Immature natural killer cell (primary cell): ENCODE measurements at places on chromosomes 7 and 10. TPM values are rescaled to one million over a fixed set of nuclear protein-coding genes. Genes with fewer than 3 reads are reported as not detected.

GRCh38 chr10:16439295-16439694, 2.5 kb downstream of the PTER start:
- no peaks in the 10 kb centered on the region for H3K27me3 ChIP-seq
- peaks cover 7% of the 10 kb centered on the region for H3K36me3 ChIP-seq
- peak overlapping the region; percentile 78 for H3K27ac ChIP-seq
- peak overlapping the region; percentile 57 for H3K4me3 ChIP-seq
- peaks cover 66% of the 10 kb centered on the region for H3K4me1 ChIP-seq

- no peak overlapping the region for H3K4me3 ChIP-seq
- H3K4me1 ChIP-seq = no peaks in the 10 kb centered on the region
- H3K36me3 ChIP-seq = no peaks in the 10 kb centered on the region
- no peak overlapping the region for H3K27ac ChIP-seq
- peaks cover 4% of the 10 kb centered on the region for H3K27me3 ChIP-seq
- DNase-seq = no peak
These were observed 9.3 kb upstream of the AHR start for GRCh38 chr7:17289074-17289645.

GRCh38 chr7:90706072-90706716, 110.1 kb downstream of the CDK14 start:
- no peaks in the 10 kb centered on the region for H3K36me3 ChIP-seq
- no peak overlapping the region for H3K4me3 ChIP-seq
- H3K27ac ChIP-seq = no peak overlapping the region
- H3K27me3 ChIP-seq = no peaks in the 10 kb centered on the region
- no peak for DNase-seq
- H3K4me1 ChIP-seq = no peaks in the 10 kb centered on the region

GRCh38 chr10:62095181-62096122, 173.2 kb downstream of the RTKN2 start:
- DNase-seq = no peak
- peaks cover 39% of the 10 kb centered on the region for H3K36me3 ChIP-seq
- H3K4me1 ChIP-seq = no peaks in the 10 kb centered on the region
- no peak overlapping the region for H3K27ac ChIP-seq

DNA sequence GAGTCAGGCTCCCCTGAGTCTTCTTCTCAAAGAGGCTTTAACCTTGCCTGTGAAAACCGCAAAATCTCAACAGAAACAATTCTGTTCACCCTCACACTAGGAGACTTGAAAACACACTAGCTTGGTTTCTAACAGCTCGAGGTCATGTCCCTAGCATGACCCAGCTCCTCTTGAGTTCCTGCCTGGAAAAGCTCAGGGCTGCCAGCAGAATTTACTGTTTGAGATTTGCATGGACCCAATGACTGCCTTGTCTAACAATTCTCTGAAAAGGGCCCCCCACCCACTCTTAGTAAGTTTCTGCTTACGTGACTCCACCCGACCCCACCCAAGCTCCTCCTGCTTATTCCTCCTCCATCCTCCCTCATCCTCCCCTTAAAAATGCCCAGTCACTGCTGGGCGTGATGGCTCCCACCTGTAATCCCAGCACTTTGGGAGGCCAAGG, 85.1 kb upstream of the KMT2C start:
- H3K27ac ChIP-seq = no peak overlapping the region
- DNase-seq = no peak
- no peaks in the 10 kb centered on the region for H3K36me3 ChIP-seq
- no peaks in the 10 kb centered on the region for H3K4me1 ChIP-seq
- H3K27me3 ChIP-seq = peaks cover 2% of the 10 kb centered on the region

The GIMAP1 gene
- 71.4 TPM for polyA plus RNA-seq

The LIPJ gene
- polyA plus RNA-seq = 0.16 TPM

The STAG3 gene
- 0.72 TPM for polyA plus RNA-seq

The CDK1 gene
- 8.3 TPM for polyA plus RNA-seq
